ENCODE measurements at places on chromosomes 6 and 20.

DNA sequence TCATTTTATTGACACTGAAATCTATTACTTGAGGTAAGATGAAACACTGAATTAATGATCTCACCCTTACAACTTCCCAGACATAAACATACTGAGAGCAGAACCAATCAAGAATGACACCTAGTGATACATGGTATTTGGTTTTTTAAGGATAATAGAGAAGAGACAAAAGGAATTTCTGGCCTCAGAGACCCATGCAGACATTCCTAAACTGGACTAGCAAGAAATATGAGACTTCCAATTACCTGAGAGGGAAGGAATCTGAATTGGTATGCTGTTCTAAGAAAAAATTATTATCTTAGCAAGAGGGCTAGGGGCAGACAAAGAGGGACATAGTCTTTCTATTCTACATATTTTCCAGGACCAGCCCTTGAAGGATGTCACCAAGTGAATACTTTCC, 141.1 kb downstream of the BMP5 start:
- no peak for DNase-seq

DNA sequence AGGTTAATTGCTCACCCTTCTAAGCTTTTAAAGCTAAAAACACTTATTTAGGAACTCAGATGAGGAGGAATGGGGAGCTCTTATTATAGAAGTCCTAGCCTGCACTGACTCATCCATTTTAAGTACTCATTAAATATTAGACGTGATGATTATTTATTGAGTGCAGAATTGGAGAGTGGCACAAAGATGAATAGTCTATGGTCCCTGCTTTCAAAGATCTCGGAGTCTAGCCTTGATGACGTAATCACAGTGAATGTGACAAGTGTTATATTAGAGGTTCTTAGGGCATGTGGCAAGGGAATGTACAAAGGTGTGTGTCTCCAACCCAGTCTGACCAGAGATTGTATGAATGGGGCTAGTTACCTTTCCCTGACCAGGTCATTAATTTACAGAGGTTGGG, 68.7 kb upstream of the CD83 start:
- no peak for DNase-seq

- no peak for DNase-seq
Observed at GRCh38 chr20:43725666-43726065, 1.1 kb downstream of the GTSF1L start.

DNA sequence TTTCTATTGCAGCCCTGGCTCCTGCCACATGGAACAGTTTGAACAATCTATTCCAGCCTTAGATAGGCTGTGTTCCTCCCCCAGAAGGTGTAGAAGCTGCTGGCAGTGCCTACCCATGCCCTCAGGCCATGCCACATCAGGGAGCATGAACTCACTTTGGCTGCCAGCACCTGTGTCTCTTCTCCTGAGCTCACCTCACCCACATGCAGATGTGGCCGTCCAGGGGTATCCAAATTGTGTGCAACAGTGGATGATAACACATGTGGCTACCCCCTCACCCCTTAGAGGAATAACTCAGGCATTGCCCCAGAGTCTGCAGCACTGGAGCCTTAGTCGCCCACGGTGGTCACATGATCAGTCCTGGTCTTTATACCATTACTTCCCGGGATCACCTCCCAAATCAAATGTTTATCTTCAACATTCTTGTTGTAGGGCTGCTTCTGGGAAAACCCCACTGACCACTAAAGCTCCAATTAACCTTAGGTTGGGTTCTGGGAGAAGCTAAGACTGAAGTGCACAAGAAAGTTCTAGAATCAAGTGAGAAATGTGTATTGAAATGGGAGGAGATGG, 110.4 kb downstream of the BANF2 start:
- DNase-seq: no peak

- no peak for DNase-seq
Observed at GRCh38 chr20:48421547-48421946, 406.3 kb downstream of the PREX1 start.

DNA sequence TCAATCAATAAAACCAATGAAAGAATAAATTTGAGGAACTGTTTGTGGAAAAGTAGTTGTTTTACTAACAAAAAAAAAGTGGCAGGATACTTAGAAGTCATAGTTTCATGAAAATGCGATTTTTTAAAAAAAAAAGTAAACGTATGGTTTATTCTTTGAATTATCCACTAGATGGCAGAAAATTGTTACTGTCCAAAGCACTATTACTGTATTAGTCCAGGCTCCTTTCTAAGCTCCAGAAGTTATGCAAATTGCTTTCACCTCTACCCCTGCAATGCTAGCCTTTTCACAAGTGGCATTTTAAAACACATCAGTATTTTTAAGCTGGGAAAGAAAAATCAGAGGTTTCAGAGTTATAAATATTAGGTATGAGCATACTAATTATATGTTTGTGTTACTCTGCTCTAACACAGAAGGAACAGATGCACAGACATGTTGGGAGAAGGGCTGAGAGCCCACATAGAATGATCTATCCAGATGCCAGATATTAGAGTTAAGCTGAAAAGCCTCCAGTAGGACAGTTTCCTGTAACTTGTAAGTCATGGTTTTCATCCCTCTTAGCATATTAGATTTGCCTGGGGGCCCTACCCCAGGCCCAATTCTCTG, 63.9 kb downstream of the FHL5 start:
- DNase-seq: no peak

GRCh38 chr6:13910443-13910842, 14.3 kb upstream of the RNF182 start:
- DNase-seq: no peak

DNA sequence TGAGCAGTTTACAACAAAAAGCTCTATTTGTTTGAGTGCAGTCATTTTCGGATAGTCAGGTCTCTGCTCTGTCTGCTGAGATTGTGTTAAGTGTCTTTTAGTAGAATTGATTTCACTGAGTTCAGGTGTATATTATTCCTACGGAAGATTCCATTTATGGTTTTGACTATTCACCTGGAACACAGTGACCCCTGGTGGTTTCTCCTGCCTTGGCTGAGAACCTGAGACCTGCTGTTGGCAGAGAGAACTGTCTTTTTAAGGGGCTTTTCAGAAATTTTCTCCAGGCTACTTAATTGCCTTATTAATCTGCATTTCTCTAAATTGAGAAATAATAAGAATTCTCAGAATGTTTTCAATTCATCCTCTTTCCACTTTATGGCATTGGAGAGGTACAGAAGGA, 508.0 kb downstream of the TBC1D32 start:
- no peak for DNase-seq

DNA sequence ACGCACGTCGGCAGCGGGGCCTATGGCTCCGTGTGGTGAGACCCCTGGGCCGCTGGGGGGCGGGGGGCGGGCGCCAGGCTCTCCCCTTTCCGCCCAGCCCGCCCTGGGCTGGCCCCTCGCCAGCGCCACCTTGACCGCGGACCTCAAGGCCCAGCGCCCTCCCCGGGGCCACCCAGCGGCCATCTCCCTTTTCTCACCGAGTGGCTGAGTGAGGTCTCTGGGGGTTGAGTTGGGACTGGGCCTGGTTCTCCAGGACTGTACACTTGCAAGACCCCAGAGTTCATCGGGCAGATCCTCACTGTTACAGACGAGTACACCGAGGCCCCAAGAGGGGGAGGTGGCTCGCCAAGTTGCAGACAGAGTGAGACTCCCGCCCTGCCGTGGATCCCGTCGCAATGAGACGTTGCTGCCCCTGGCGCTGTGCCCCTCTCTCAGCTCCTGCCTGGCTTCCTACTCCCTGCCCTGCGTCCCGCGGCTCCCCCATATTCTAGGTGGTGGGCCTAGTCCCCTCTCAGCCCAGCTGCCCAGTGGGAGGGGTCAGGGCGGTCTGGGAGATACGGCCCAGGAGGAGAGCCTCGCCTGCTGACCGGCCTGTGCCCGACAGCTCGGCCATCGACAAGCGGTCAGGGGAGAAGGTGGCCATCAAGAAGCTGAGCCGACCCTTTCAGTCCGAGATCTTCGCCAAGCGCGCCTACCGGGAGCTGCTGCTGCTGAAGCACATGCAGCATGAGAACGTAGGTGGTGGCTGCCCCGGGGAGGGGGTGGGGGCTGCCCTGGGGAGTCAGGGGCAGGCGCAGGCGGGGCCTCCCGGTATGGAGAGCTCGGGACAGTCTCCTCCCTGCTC, 576 bp downstream of the MAPK13 start:
- no peak for DNase-seq

DNA sequence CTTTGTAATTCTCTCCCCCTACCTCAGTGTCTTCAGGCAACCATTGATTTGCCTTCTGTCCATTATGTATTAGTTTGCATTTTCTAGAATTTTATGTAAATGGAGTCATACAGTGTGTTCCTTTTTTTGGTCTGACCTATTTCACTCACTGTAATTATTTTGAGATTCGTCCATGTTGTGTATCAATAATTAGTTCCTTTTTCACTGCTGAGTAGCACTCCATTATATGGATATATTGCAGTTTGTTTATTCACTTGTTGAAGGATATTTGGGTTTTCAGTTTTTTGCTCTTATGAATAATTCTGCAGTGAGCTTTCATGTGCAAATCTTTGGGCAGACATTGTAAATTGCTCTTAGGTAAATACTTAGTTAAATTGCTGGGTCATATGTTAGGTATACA, 97.1 kb downstream of the CTNNBL1 start:
- DNase-seq: no peak

DNA sequence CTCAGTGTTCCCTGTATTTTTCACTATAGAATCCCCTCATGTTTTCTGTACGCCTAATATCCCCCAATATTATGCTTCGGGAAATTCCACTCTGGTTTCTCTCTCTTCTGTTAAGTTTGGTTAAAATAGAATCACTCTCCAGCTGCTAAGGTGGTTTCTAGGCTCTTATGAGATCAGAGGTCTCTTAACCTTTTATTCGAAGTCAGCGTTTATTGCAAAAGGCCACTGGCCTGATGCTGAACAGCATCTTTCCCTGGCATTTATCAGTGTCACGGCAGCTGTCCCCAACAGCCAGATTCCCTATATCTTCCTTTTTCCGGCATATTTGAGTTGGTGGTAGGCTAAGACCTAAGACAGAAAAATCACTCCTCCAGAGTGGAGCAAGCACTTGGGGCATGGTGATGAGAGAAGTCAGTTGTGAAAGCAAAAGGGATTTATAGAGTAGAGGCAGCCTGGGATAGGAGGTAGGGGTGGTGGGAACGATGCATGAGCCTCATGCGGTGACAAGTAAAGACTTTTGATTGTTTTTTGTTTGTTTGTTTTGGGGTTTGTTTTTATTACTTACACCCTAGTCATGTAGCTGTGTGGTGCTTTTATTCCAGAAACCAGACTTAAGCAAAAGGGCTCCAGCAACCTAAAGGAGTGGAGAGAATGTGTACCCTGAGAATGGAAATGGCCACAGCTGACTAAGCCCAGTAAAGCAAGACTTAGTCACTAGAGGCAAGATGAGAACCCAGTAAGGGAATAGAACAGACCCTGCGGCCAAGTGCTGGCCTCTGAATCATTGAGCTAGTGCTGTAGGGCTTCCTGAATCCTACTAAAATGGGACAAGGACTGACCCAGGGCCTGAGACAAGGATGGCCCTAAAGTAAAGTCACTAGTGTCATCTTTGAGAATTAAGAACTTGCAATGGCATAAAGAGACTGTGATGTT, 233.0 kb upstream of the PRND start:
- DNase-seq: no peak

DNA sequence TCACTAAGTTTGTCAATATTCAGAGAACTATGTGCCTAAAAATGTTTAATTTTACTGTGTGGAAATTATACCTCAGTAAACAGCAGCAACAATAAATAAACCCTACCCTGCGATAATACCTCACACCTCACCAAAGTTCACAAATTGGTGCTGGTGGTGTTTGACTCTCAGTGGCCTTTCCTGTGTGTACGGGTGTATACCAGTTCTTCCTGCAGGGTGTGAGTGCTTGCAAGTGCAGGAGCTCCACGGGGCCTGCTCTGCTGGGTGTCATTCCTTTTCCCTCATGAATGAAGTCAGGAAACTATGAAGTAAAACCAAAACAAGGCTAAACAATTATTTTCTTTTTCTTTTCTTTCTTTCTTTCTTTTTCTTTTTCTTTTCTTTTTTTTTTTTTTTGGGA, 4.1 kb upstream of the ENPP5 start:
- DNase-seq: no peak
